Urinary bladder (tissue), 4 donors: ENCODE measurements at places on chromosomes 6 and 20. TPM values are rescaled to one million over a fixed set of nuclear protein-coding genes. Genes with fewer than 3 reads are reported as not detected.

PERP gene
- total RNA-seq: 27.6 TPM

MACROD2 gene
- total RNA-seq: 28.2 TPM

ADGRG6 gene
- total RNA-seq: 124 TPM

SLPI gene
- total RNA-seq: 6.8 TPM

GGTLC1 gene
- not detected for total RNA-seq

DSP gene
- 33.9 TPM for total RNA-seq

GSS gene
- total RNA-seq: 24.9 TPM

SSTR4 gene
- not detected for total RNA-seq

PLCB4 gene
- total RNA-seq: 32.1 TPM

CCDC170 gene
- 4.7 TPM for total RNA-seq

BPIFB4 gene
- not detected for total RNA-seq
